ENCODE measurements at places on chromosomes 1 and 21. TPM values are rescaled to one million over a fixed set of nuclear protein-coding genes. Genes with fewer than 3 reads are reported as not detected.

DNA sequence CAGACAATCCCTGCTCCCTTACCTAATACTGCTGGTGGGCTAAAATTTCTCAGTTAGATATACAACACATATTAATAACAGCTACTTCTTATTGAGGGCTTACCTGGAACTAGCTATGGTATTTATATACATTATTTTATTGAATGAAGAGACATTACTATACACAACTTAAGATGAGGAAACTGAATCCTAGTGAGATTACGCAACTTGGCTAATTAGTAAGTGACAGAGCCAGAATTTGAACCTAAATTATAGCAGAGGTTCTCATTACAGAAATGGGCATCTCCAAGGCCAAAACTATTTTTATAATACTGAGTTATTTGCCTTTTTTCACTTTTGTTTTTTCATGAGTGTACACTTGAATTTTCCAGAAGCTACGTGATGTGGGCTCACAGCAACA, 44.5 kb upstream of the SMYD2 start:
- peaks cover 4% of the 10 kb centered on the region for H3K4me1 ChIP-seq
- no peaks in the 10 kb centered on the region for H3K27me3 ChIP-seq
- no peaks in the 10 kb centered on the region for H3K36me3 ChIP-seq

The FMOD gene
- total RNA-seq, result 21.9 TPM

The GUCA2A gene
- not detected for total RNA-seq

DNA sequence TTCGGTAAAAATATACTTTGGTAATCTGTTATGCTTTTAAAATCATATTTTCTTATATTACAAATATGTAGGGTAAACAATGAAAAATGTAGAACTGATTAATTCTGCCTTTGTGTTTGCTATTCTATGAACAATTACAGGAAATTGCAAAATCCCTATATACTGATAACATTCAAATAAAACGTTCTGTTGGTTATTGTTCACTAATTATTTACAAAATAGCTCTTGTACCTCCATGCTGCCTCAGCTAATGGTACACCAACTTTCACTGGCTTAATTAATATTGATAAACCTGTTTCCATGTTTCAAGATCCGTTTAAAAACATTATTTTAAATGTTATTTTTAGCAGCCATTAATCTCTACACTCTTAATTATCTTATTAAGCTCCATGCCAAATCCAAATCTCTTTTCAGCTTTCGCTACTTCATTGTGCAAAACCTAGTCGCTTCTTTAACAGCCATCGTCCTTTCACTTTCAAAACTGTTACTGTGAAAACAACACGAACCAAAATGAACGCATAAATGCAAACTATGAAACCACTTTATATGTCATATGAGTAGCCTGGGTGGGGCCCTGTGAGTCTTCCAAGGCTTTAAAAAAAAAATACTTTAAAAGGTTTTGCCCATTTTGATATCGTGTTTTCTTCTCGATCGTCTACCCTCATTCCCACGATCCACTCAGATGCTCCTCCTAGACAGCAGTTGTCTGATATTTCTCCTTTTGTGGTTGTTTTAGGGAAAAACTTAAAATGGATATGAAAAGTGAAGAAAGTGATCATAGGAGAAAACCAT, 807.1 kb downstream of the USP25 start:
- peak overlapping the region; percentile 82 for H3K27ac ChIP-seq
- DNase-seq, result no peak
- H3K36me3 ChIP-seq, result no peaks in the 10 kb centered on the region
- H3K27me3 ChIP-seq, result no peaks in the 10 kb centered on the region
- peaks cover 18% of the 10 kb centered on the region for H3K4me1 ChIP-seq

The ALPL gene
- total RNA-seq, result 11.7 TPM

DNA sequence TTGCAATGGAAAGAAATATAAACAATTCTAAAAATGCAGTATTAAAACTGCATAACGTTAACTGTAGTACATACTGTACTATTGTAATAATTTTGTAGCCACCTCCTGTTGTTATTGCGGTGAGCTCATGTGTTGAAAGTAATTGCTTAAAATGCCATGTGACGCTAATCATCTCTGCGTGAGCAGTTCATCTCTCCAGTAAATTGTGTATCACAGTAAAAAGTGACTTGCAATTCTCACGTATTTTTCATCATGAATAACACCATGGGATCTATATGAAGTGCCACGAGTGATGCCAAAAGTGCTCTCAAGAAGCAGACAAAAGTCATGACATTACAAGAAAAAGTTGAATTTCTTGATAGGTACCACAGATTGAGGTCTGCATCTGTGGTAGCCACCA, 82.4 kb upstream of the CYYR1 start:
- H3K36me3 ChIP-seq, result no peaks in the 10 kb centered on the region
- H3K4me3 ChIP-seq, result no peak overlapping the region
- no peaks in the 10 kb centered on the region for H3K27me3 ChIP-seq
- DNase-seq, result no peak

DNA sequence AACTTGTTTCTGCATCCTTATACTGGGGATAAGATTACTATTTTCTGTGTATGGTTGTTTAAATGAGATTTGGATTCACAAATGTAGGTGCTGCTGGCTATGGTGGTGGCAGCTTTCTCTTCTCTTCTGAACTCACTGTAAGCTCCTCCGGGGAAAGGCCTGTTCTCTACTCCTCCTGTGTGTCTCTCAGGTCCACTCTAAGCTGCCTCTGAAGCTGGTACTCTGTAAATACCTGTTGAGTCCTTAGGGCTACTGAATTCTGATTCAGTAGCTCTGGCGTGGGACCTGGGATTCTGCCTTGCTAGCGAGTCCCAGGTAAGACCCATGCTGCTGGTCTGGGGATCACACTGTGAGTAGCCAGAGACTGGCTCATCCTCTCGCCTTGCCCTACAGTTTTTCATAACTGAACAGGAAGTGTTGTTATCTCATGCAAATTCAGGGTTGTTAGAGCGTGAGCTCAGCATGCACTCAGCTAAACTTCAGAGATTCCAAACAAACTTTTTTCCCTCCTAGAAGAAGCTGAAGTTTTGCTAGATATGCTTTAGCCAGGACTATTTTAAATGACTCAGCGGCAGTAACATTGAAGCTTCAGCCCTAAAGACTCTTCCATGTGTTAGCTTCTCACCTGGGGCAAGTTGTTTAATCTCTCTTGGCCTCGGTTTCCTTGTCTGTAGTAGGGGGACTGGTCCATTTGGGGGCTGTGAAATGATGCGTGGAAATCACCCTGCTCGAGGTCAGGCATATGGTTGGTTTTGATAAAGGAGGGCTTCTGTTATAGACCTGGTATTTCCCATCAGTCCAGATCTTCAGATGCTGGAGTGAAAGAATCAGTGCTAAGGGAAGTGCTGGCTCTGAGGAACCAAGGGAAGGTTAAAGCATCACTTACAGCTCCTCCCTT, 271.5 kb upstream of the TMEM51 start:
- peaks cover 6% of the 10 kb centered on the region for H3K27me3 ChIP-seq
- H3K4me3 ChIP-seq, result no peak overlapping the region
- DNase-seq, result no peak
- no peaks in the 10 kb centered on the region for H3K4me1 ChIP-seq
- no peaks in the 10 kb centered on the region for H3K36me3 ChIP-seq

DNA sequence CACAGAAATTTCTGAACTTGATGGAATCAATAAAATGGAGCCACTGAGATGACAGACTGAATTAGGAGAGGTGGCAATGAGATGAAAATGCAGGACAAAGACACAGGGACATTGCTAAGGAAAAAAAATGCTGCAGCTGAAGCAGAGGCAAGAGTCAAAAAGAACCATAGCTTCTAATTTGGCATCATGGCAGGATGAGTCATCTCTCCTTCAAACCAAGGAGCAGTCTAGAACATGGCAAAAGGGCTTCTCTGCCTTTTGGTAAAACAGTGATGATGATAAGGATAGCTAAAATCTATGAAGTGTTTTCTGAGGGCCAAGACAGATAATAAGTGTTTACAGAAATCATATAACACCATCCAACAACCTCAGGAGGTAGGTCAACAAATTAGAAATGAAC, 16.8 kb downstream of the SLC19A2 start:
- peaks cover 6% of the 10 kb centered on the region for H3K4me1 ChIP-seq
- no peak overlapping the region for H3K4me3 ChIP-seq
- H3K27me3 ChIP-seq, result no peaks in the 10 kb centered on the region
- DNase-seq, result no peak

- peak; percentile 82 for DNase-seq
- H3K27me3 ChIP-seq, result no peaks in the 10 kb centered on the region
- peak within 1 kb of the TSS; percentile 71 for H3K27ac ChIP-seq
- H3K4me1 ChIP-seq, result peaks cover 46% of the 10 kb centered on the region
Measured at GRCh38 chr1:168225476-168226190, at the start of gene SFT2D2. Gene SFT2D2, plus strand, starts transcription at chr1:168226004. Its CDS starts 76 bp downstream, at chr1:168226080.

- no peaks in the 10 kb centered on the region for H3K4me1 ChIP-seq
- peaks cover 24% of the 10 kb centered on the region for H3K36me3 ChIP-seq
- no peak overlapping the region for H3K4me3 ChIP-seq
- DNase-seq, result no peak
Measured at GRCh38 chr1:186307445-186307844, 67.6 kb downstream of the TPR start.

The CFAP141 gene
- not detected for total RNA-seq

DNA sequence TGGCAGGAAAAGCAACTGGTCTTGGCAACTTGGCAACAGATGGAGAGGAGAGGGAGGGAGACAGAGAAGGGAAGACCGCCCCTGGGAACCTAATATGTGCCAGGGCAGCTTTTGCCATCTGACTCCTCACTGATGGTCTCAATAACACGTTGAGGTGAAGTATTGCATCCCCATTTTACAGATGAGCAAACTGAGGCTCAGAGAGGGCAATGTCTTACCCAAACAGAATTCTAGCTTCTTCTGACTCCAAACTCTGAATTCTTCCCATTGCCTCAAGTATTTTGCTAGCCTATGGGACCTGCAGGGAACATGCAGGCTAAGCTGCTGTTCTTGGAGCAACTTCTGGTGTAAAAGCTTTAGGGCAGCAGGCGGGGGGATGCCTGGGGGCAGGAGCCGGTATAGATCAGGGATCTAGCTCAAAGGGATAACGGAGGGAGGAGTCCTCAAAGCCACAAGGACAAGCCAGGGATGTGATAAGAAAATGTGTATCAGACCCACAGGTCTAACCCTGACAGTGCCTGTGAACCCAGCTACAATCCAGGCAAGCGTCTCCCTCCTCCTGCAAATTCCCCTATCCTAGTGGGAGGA, 7.2 kb upstream of the GUCA2A start:
- H3K27ac ChIP-seq, result peak overlapping the region; percentile 81
- H3K4me1 ChIP-seq, result peaks cover 21% of the 10 kb centered on the region
- no peaks in the 10 kb centered on the region for H3K36me3 ChIP-seq

The CHODL gene
- 0.27 TPM for total RNA-seq

- H3K36me3 ChIP-seq, result no peaks in the 10 kb centered on the region
- H3K27me3 ChIP-seq, result peaks cover 41% of the 10 kb centered on the region
- DNase-seq, result no peak
- peaks cover 11% of the 10 kb centered on the region for H3K4me1 ChIP-seq
- no peak overlapping the region for H3K4me3 ChIP-seq
- H3K27ac ChIP-seq, result no peak overlapping the region
Measured at GRCh38 chr1:6239950-6240768, 3.8 kb upstream of the HES3 start.

- H3K36me3 ChIP-seq, result no peaks in the 10 kb centered on the region
- H3K27ac ChIP-seq, result no peak overlapping the region
- peaks cover 12% of the 10 kb centered on the region for H3K4me1 ChIP-seq
Measured at GRCh38 chr1:205662135-205662738, 18.1 kb downstream of the SLC45A3 start.

- no peak overlapping the region for H3K27ac ChIP-seq
- H3K4me3 ChIP-seq, result no peak overlapping the region
- no peaks in the 10 kb centered on the region for H3K4me1 ChIP-seq
- peaks cover 80% of the 10 kb centered on the region for H3K36me3 ChIP-seq
- H3K27me3 ChIP-seq, result no peaks in the 10 kb centered on the region
Measured at GRCh38 chr1:110370827-110371226, 20.0 kb downstream of the SLC16A4 start.

GRCh38 chr21:14890141-14890540, 174.7 kb downstream of the NRIP1 start:
- no peaks in the 10 kb centered on the region for H3K4me1 ChIP-seq
- H3K27ac ChIP-seq, result no peak overlapping the region
- no peaks in the 10 kb centered on the region for H3K36me3 ChIP-seq
- no peaks in the 10 kb centered on the region for H3K27me3 ChIP-seq
- DNase-seq, result no peak

The SLFNL1 gene
- total RNA-seq, result 0.12 TPM

GRCh38 chr21:37582590-37582989, 216.0 kb downstream of the DYRK1A start:
- DNase-seq, result no peak
- H3K4me3 ChIP-seq, result no peak overlapping the region
- H3K4me1 ChIP-seq, result no peaks in the 10 kb centered on the region
- no peaks in the 10 kb centered on the region for H3K27me3 ChIP-seq

The SLAMF6 gene
- total RNA-seq, result 3.8 TPM

DNA sequence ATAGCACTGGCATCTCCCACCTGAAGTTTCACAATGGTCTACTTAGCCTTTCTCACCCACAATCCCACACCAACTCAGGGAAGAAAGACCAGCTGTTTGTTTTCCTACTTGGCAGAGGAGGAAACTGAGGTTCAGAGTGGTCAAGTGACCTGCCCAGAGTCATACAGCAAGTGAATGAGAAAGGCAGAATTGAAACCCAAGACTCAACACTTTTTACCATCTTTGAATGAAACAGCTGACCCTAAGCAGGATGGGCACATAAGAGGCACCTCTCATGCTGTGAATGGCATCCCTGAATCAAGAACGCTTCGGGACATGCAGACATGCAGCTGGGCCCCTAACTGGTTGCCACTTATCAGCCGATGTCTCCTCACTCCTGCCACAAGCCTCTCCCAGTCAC, 193.8 kb downstream of the HIVEP3 start:
- no peak for DNase-seq
- no peaks in the 10 kb centered on the region for H3K36me3 ChIP-seq
- H3K4me3 ChIP-seq, result no peak overlapping the region
- H3K4me1 ChIP-seq, result peaks cover 11% of the 10 kb centered on the region
- H3K27ac ChIP-seq, result peak overlapping the region; percentile 30

GRCh38 chr1:167276969-167277368, 56.3 kb downstream of the POU2F1 start:
- no peaks in the 10 kb centered on the region for H3K27me3 ChIP-seq
- no peak overlapping the region for H3K4me3 ChIP-seq
- H3K27ac ChIP-seq, result no peak overlapping the region
- DNase-seq, result no peak

- H3K27me3 ChIP-seq, result no peaks in the 10 kb centered on the region
- H3K36me3 ChIP-seq, result peaks cover 19% of the 10 kb centered on the region
- H3K4me1 ChIP-seq, result peaks cover 8% of the 10 kb centered on the region
- H3K4me3 ChIP-seq, result no peak overlapping the region
- no peak for DNase-seq
Measured at GRCh38 chr1:153951801-153952200, 5.3 kb upstream of the DENND4B start.

- no peaks in the 10 kb centered on the region for H3K36me3 ChIP-seq
- DNase-seq, result peak; percentile 83
- H3K27ac ChIP-seq, result no peak overlapping the region
- no peaks in the 10 kb centered on the region for H3K27me3 ChIP-seq
Measured at GRCh38 chr1:27858072-27858948, 14.0 kb upstream of the THEMIS2 start.
